NCI-H446 (cell line): ENCODE measurements at places on chromosomes 1 and 21.

DNA sequence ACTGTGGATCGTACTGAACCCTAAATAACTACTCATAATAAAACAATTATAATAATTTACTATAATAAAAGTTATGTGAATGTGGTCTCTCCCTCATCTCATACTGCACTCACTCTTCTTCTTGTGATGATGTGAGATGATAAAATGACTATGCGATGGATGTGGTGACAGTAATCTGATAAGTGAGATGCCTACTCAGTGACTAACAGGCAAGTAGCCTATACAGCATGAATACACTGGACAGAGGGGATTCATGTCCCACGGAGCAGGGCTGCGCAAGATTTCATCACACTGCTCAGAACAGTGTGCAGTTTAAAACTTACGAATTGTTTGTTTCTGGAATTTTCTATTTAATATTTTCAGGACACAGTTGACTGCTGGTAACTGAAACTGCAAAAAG is 304.0 kb downstream of the DUSP10 start:
- DNase-seq, result no peak

DNA sequence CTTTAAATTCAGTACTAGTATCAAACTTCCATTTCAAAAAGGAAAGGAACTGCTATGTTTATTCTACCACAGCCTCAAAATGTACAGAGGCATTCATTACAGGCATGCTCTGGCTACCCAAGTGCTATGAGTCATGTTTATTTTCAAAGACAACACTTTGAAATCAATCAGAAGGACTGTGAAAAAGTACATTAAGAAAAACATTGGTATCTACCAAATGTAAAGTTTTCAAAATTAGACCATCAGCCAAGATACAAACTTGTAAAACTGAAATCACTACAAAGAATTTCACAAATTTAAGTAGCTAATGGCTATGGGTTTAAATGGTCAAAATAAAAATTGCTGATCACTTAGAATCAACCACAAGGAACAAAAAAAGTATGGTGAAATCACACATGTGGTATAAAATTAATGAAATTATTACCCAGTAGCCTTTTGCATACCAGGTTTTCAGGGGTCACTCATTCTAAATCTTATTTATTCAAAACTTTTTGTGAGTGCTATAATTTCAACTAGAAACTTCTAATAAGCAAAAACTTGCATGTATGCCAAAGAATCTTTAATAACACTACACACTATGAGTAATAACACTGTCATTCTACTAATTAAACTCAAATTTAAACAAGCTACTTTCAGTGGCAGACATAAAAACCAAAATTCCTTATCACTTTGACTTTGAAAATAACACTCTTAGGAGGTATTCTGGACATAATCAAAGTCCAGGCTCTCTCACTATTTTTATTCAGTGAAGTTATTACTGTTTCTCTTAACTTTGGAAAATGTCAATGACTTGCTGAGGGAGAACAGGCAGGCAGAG is 49.2 kb downstream of the ENAH start:
- no peak for DNase-seq

DNA sequence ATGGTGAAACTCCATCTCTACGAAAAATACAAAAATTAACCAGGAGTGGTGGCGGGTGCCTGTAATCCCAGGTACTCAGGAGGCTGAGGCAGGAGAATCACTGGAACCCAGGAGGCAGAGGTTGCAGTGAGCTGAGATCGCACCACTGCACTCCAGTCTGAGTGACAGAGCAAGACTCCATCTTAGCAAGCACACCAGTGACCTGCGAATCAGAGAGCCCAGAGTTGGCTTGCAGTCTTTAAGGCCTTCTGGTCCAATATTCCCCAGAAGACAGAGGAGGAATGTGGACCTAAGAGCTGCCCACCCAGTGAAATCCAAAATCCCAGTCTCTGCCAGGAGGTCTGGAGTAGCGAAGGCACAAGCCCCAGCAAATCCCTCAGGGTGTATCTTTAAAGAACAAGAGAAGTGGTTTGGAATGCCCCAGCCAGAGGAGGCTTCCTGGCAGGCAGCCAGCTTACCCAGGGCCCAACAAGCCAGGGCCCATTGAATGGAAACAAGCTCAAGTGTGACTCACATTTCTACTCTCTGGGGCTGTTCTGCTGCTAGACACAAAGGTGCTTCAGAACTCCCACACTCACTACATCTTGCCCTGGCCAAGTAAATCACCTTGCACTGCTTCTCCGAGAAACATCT is 23.9 kb downstream of the GPR161 start:
- DNase-seq, result peak; percentile 86

DNA sequence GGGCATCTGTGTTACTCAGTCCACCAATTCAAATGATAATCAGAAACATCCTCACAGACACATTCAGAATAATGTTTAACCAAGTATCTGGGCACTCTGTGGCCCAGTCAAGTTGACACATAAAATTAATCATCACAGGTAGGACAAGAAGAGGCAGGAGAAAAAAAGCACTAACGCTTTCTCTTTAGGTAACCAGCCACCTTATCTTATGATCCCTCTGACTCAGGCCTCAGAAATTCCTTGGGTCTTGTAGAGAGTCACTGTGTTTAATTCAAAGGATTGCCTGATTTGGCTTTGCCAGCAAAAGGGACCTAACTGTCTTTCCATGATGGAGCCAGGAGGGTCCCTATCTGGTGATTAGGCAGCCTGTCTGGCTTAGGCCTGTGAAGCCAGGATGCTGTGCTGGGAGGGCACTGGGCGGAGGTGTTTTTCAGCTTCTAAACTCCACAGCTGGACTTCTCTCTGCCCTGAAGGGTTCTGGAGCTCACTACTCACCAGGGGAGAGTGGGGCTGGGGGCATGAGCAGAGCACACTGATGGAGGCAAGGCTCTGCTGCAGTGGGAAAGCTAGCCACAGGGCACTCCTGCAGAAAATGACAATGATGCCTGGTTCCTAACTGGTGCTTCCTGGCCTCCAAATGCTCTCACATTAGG is 36.4 kb upstream of the STUM start:
- no peak for DNase-seq

GRCh38 chr1:212525479-212526110 is 83.0 kb upstream of the ATF3 start:
- DNase-seq, result no peak

DNA sequence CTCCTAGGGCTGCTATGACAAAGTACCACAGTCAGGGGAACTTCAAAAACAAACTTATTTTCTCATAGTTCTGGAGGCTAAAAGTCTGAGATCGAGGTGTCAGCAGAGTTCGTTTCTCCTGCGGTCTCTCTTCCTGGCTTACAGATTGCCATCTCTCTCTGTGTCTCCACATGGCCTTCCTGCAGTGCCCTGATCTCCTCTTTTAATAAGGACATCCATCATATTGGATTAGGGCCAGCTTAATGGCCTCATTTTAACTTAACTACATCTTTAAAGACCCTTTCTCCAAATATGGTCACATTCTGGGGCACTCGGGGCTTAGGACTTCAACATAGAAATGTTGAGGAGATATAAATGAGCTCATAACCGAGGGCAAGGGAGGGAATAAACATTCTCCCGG is 12.2 kb downstream of the C1orf74 start:
- no peak for DNase-seq

GRCh38 chr1:159986531-159986930 is 32.5 kb upstream of the SLAMF9 start:
- no peak for DNase-seq

GRCh38 chr1:109595531-109595930 is 23.9 kb downstream of the GNAT2 start:
- no peak for DNase-seq

GRCh38 chr1:222654849-222655248 is 37.0 kb downstream of the MIA3 start:
- DNase-seq, result no peak

GRCh38 chr1:172143384-172144055 is 277.0 kb upstream of the C1orf105 start:
- no peak for DNase-seq

GRCh38 chr21:37908691-37909090 is 7.6 kb downstream of the KCNJ6 start:
- DNase-seq, result no peak

GRCh38 chr1:6490181-6491080 is 1.0 kb downstream of the PLEKHG5 start:
- peak; percentile 61 for DNase-seq

- peak; percentile 75 for DNase-seq
These were observed 509 bp downstream of the ADAMTS4 start for GRCh38 chr1:161198194-161198896.

GRCh38 chr1:223319398-223319797 is 44.6 kb downstream of the SUSD4 start:
- DNase-seq, result no peak

DNA sequence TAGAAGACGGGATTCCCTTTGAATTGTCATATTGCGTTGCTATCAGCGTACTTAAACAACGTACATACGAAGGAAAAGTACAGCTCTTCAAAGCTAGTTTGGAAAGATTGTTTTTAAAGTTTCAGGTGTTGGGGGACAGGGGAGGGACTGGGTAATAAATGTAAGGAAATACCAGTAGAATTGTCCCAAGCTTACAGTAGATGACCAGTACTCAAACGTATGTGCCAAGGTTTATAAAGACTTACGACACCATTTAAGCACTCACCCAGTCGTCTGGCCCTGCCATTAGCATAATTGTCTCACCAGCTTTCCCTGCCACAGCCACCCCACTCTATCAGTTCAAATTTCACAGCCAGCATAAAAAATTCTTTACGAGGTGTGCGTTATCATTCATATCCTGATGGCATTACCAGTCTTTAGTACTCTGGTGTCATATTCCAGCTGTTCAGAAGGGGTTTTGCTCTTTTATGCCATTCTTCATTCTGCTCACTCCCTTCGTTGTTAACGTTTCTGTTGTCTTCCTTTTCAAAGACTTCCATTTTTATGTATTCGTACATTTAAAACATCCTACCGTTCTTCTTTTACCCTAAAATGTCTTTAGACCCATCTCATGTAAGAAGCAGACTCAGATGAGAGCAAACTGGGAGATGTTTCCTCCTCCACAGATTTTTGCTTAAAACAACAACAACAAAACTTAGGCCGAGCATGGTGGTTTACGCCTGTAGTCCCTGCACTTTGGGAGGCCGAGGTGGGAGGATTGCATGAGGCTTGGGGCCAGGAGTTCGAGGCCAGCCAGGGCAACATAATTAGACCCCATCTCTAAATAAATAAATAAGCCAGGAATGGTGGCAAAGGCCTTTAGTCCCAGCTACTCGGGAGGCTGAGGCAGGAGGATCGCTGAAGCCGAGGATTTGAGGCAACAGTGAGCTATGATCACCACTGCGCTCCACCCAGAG is 1.0 kb upstream of the HP1BP3 start:
- no peak for DNase-seq

GRCh38 chr1:183911285-183911684 is 106.4 kb downstream of the RGL1 start:
- no peak for DNase-seq

- DNase-seq, result peak; percentile 17
These were observed 2.8 kb upstream of the CD1D start for GRCh38 chr1:158177700-158178450.

DNA sequence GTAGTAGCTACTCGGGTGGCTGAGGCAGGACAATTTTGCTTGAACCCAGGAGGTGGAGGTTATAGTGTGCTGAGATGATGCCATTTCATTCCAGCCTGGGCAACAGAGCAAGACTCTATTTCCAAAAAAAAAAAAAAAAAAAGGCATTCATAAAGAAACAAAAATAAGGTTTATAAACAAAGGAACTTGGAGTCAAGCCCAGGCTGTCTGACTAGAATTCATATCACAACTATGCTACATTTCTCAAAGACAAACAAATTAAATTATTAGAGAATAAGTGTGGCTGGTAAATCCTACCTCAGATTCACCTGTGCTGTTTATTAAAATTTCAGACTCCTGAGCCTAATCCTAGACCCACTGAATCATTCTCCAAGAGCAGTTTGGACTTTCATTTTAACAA is 4.2 kb downstream of the GCLM start:
- no peak for DNase-seq

GRCh38 chr1:195979646-195980045 is 628.6 kb downstream of the KCNT2 start:
- DNase-seq, result no peak
